DMS 273 treated with DMSO at 0.1 percent for 48 hours (cell line): ENCODE measurements at places on chromosomes 3 and 15.

- no peak for DNase-seq
These were observed 55.9 kb downstream of the DNASE1L3 start for GRCh38 chr3:58154626-58155449.

DNA sequence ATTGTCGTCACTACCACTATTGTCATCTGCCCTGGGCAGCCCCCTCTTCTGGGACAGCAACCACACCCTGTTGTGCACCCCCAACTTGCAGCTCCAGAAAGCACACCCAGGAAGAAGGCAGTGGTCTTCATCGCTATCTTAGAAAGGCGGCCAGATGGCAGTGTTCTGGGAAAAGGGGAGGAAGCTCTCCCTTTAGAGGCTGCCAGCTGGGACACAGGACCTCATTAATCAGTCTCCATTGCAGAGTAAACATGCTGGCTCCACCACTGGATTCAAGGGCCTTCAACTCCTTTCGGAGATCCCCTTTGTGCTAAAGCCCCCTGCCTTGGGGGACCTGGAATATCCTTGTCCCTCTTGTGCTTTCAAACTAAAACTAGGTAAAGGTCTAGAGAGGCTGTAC, 199.3 kb upstream of the LINGO1 start:
- peak; percentile 55 for DNase-seq

DNA sequence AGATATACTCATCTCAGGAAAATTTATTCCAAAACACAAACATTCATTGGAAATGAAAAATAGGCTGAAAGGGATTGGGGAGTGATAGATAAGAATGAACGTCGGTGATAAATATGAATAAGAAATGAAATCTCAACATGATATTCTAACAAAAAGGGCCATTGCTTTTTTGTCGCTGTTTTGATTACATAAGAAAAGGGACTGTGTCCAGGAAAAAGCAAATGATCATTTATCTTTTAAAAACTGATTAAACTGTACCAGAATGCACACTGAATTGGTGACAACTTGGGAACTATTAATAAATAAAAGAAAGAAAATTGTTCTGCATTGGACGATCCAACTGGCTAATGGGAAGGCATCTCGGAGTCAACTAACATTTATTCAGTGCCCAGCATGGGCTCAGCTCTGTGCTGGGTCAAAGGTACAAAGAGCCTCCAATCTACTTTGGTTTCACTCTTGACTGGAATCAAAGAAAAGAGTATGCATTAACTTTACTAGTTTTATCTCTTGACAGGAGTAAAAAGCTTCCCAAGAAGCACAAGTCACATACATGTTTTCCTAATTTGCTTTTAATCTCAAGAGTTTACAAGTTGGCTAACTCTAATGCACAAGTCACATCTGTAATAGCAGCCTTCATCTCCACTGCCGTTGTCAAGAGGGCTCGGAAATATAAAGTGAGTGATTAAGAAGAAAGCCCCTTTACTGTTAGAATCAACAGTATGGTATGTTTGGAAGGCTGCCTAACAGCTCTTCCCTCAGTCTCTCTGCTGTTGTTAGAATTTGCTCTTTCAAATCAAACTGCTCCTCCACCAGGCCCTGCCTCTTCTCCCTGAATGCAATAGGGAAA, 280.0 kb downstream of the IGSF11 start:
- no peak for DNase-seq

- no peak for DNase-seq
These were observed 3.3 kb downstream of the NPTN start for GRCh38 chr15:73629798-73630429.

- no peak for DNase-seq
These were observed 11.3 kb downstream of the MITF start for GRCh38 chr3:69750549-69750948.

DNA sequence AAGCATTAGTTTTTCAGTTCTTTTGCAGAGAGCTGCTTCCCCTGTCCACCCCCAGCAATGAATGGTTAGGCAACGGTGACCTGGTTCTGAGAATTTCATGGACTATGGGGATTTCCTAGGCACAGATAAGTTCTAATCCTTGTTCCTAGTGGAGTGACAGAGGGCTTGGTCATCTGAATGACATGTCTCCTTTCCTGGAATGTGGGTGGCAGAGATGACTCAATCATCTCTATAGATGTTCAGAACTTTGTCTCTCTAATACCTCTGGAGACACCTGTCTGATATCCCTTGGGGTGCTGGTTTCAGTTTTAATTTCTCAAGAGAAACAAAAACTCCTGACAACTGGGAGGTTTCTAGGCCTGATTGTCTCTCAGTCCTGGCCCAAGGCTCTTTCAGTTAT, 10.4 kb downstream of the PLA2G4E start:
- DNase-seq, result no peak

- DNase-seq, result no peak
These were observed 173.6 kb downstream of the P3H2 start for GRCh38 chr3:189947068-189947467.

- DNase-seq, result no peak
These were observed 245.0 kb upstream of the TOPAZ1 start for GRCh38 chr3:43996379-43997301.

DNA sequence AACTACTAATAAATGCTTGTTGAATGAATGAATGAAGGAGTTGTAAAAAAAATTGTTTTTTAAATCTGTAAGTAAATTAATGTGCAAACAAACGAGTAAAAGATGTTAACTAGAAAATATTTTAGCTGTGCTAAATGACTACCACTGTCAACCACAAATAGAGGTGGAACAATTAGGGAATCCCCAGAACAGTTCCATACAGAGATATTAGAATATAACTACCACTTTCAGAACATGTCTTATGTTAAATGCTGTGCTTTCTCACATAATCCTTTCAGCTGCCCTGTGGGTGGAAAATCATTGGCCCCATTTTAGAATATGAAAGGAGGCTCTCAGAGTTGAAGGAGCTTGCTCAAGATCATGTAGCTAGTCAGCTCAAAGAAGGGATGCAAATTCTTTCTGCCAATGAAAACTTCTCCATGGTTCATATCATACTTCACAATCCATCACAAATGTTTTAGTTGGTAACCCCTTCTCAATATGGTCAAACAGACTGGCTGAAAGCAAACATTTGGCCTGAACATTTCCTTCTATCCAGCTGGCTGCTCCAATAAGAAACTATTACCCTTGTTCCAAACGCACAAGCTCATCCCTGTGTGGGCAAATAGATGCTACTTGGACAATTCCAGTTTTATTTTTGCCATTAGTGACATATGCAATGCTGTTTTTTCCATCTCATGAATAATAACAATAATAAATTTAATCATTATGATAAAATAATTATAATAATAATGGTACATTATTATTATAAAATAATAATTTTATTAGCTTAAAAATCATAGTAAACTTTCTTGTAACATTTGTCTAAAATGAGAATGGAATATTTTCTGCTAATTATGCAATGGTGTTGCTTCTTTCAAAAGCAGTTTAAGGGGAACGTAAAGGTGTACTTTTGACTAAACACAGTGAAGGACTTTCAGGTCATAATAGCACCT, 290.4 kb upstream of the STT3B start:
- DNase-seq, result no peak
